Activated CD4-positive, alpha-beta T cell treated with anti-CD3 and anti-CD28 coated beads for 36 hours (primary cell): ENCODE measurements at places on chromosomes 3 and 15.

GRCh38 chr3:36484386-36484785 is 104.1 kb downstream of the STAC start:
- H3K27me3 ChIP-seq = no peaks in the 10 kb centered on the region
- H3K36me3 ChIP-seq = no peaks in the 10 kb centered on the region
- no peaks in the 10 kb centered on the region for H3K4me1 ChIP-seq
- DNase-seq = no peak

GRCh38 chr3:114005481-114005880 is 50.8 kb downstream of the CCDC191 start:
- H3K27me3 ChIP-seq = no peaks in the 10 kb centered on the region
- H3K36me3 ChIP-seq = peaks cover 8% of the 10 kb centered on the region
- H3K27ac ChIP-seq = no peak overlapping the region
- H3K4me1 ChIP-seq = no peaks in the 10 kb centered on the region
- no peak overlapping the region for H3K4me3 ChIP-seq

DNA sequence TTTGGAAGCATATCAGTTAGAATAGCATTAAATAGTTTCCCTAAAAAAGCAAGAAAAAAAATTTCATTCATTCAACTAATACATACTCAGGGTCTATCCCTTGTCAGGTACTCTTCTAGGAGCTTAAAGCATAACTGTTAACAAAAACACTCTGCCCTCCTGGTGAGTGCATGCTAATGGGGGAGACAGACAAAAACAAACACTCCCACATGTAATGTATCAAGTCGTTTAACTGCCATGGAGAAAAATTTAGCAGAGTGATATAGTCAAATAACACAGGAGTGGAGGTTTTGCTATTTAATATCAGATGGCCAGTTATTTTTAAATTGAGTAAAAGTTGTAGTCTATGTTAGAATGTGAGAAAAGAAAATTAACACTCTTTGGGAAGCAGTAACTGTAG is 254.5 kb upstream of the RARB start:
- no peaks in the 10 kb centered on the region for H3K27me3 ChIP-seq
- H3K36me3 ChIP-seq = no peaks in the 10 kb centered on the region
- H3K4me3 ChIP-seq = no peak overlapping the region
- H3K27ac ChIP-seq = no peak overlapping the region
- DNase-seq = no peak

- H3K4me3 ChIP-seq = no peak overlapping the region
- no peak overlapping the region for H3K27ac ChIP-seq
- DNase-seq = no peak
- H3K4me1 ChIP-seq = peaks cover 4% of the 10 kb centered on the region
Measured at GRCh38 chr15:35496585-35496984, 49.4 kb downstream of the DPH6 start.

DNA sequence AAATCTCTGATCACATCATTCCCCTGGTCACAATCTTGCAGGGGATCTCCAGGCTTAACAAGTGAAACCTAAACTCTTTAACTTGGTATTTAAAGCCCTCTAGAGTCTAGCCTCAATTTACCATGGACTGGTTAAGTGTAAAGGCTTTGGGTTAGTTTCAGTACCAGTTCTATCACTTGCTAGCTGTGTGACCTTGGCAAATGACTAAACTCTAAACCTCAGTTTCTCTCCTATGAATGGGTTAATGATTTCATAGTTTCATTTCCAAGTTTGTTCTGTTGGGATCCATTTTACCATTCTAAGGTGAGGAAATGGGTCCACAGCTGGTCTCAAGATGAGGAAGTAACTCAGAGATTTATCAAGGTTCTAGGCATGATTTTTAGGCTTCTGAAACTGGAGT is 38.8 kb upstream of the TIMP4 start:
- no peak overlapping the region for H3K4me3 ChIP-seq
- H3K36me3 ChIP-seq = no peaks in the 10 kb centered on the region
- H3K4me1 ChIP-seq = peaks cover 53% of the 10 kb centered on the region

DNA sequence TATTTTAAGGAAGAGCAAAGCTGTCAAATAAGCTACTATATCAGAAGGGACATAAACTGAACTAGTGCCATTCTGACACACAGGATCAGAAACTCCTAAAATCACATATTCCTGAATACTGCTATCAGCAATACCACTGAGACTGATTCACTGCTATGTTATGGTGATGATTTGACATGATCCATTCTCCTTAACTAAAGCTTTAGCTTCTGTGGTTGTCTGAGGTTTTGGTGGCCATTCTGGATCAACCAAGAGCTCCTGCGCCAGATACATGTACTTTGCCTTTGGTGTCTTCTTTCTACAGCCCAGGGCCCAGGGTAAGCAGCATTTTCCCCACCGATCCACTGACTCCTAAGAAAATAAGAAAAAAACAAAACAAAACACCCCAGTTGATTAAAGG is 6.7 kb upstream of the GP5 start:
- H3K27me3 ChIP-seq = no peaks in the 10 kb centered on the region
- H3K4me3 ChIP-seq = no peak overlapping the region
- H3K4me1 ChIP-seq = peaks cover 19% of the 10 kb centered on the region
- H3K27ac ChIP-seq = no peak overlapping the region

GRCh38 chr3:135349254-135349948 is 554.3 kb downstream of the EPHB1 start:
- DNase-seq = no peak
- no peaks in the 10 kb centered on the region for H3K36me3 ChIP-seq
- H3K27ac ChIP-seq = no peak overlapping the region
- no peaks in the 10 kb centered on the region for H3K4me1 ChIP-seq
- H3K27me3 ChIP-seq = peaks cover 2% of the 10 kb centered on the region
- H3K4me3 ChIP-seq = no peak overlapping the region

GRCh38 chr3:174159604-174160003 is 699.5 kb upstream of the NAALADL2 start:
- no peaks in the 10 kb centered on the region for H3K27me3 ChIP-seq
- DNase-seq = no peak
- no peak overlapping the region for H3K4me3 ChIP-seq

- H3K4me3 ChIP-seq = no peak overlapping the region
- peak; percentile 3 for DNase-seq
- H3K27me3 ChIP-seq = no peaks in the 10 kb centered on the region
- H3K4me1 ChIP-seq = peaks cover 80% of the 10 kb centered on the region
- H3K36me3 ChIP-seq = peaks cover 48% of the 10 kb centered on the region
Measured at GRCh38 chr15:77009646-77010311, 14.9 kb downstream of the PSTPIP1 start.

- DNase-seq = no peak
- H3K36me3 ChIP-seq = no peaks in the 10 kb centered on the region
- H3K27me3 ChIP-seq = peaks cover under 1% of the 10 kb centered on the region
- no peaks in the 10 kb centered on the region for H3K4me1 ChIP-seq
- H3K27ac ChIP-seq = no peak overlapping the region
Measured at GRCh38 chr3:141153679-141153966, 78.0 kb upstream of the PXYLP1 start.

- H3K36me3 ChIP-seq = no peaks in the 10 kb centered on the region
- H3K27ac ChIP-seq = no peak overlapping the region
- no peak for DNase-seq
- no peaks in the 10 kb centered on the region for H3K27me3 ChIP-seq
- H3K4me3 ChIP-seq = no peak overlapping the region
Measured at GRCh38 chr3:22939349-22939748, 263.8 kb upstream of the UBE2E2 start.

DNA sequence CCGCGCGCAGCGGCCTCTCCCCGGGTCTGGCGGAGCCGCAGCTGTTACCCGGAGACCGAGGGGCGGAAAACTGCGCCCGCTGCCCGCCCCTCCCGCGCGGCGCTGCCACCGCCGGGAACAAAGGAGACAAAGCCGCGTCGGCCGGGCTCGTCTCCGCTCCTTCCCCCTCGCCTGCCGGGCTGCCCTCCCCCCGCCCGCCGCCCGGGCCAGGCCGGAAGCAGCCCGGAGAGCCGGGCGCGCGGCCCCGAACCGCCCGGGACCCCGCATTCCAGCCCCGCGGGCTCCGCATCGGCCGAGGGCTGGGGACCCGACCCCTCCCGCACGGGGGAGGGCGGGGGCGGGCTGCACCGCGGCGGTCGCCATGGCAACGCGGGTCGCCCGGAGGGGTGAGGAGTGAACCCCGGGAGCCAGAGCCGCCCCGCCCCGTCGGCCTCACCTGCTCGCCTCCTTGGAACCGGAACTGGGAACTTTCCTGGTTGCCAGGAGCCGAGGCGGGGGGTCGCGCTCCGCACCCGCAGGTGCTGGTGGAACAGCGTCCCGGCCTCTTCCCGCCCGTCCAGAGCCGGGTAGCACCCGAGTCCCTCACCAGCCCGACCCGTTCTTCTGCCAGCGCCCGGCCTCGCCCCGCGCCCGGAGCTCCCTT is 448 bp downstream of the PLXNB1 start:
- DNase-seq = peak; percentile 72
- H3K27me3 ChIP-seq = peaks cover 5% of the 10 kb centered on the region
- H3K36me3 ChIP-seq = peaks cover 13% of the 10 kb centered on the region
- H3K4me3 ChIP-seq = peak overlapping the region; percentile 69

- no peaks in the 10 kb centered on the region for H3K27me3 ChIP-seq
- no peak overlapping the region for H3K4me3 ChIP-seq
- H3K36me3 ChIP-seq = no peaks in the 10 kb centered on the region
- H3K4me1 ChIP-seq = peaks cover 56% of the 10 kb centered on the region
- DNase-seq = no peak
Measured at GRCh38 chr15:85004550-85004949, 22.9 kb downstream of the PDE8A start.

GRCh38 chr3:12120374-12121140 is 38.2 kb downstream of the TIMP4 start:
- peaks cover 3% of the 10 kb centered on the region for H3K4me1 ChIP-seq
- no peak overlapping the region for H3K27ac ChIP-seq
- H3K4me3 ChIP-seq = no peak overlapping the region
- peaks cover 24% of the 10 kb centered on the region for H3K27me3 ChIP-seq
- H3K36me3 ChIP-seq = no peaks in the 10 kb centered on the region

DNA sequence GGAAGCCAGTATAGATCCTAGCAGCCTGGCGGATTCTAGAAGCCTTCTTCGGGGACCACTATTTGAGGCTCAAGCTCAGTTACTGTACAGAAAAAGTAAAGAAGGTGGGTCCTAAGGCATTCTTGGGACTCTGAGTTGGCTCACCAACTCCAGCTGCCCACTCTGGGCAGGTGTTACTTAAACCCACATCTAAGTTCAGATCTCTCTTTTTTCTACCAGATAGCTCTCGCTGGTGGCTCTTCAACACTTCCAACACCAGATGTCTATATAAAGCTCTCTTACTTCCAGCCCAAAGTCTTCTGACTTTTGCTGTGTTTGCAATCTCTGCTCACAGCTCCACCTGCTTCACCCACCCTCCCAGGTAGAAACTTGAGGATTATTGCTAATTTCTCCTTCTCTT is 232.8 kb upstream of the TPRG1 start:
- H3K36me3 ChIP-seq = no peaks in the 10 kb centered on the region
- no peak for DNase-seq

- H3K4me1 ChIP-seq = peaks cover 39% of the 10 kb centered on the region
- DNase-seq = peak; percentile 17
- no peaks in the 10 kb centered on the region for H3K36me3 ChIP-seq
- no peak overlapping the region for H3K4me3 ChIP-seq
Measured at GRCh38 chr15:31461375-31461774, 134.7 kb downstream of the KLF13 start.

GRCh38 chr3:20096135-20096685 is 56.0 kb downstream of the KAT2B start:
- H3K27me3 ChIP-seq = no peaks in the 10 kb centered on the region
- H3K36me3 ChIP-seq = peaks cover 15% of the 10 kb centered on the region
- H3K4me1 ChIP-seq = peaks cover 16% of the 10 kb centered on the region
- H3K27ac ChIP-seq = no peak overlapping the region
- DNase-seq = no peak

- H3K27me3 ChIP-seq = no peaks in the 10 kb centered on the region
- DNase-seq = no peak
- no peak overlapping the region for H3K4me3 ChIP-seq
- H3K27ac ChIP-seq = no peak overlapping the region
- no peaks in the 10 kb centered on the region for H3K4me1 ChIP-seq
- no peaks in the 10 kb centered on the region for H3K36me3 ChIP-seq
Measured at GRCh38 chr3:172676196-172676922, 34.5 kb downstream of the NCEH1 start.

DNA sequence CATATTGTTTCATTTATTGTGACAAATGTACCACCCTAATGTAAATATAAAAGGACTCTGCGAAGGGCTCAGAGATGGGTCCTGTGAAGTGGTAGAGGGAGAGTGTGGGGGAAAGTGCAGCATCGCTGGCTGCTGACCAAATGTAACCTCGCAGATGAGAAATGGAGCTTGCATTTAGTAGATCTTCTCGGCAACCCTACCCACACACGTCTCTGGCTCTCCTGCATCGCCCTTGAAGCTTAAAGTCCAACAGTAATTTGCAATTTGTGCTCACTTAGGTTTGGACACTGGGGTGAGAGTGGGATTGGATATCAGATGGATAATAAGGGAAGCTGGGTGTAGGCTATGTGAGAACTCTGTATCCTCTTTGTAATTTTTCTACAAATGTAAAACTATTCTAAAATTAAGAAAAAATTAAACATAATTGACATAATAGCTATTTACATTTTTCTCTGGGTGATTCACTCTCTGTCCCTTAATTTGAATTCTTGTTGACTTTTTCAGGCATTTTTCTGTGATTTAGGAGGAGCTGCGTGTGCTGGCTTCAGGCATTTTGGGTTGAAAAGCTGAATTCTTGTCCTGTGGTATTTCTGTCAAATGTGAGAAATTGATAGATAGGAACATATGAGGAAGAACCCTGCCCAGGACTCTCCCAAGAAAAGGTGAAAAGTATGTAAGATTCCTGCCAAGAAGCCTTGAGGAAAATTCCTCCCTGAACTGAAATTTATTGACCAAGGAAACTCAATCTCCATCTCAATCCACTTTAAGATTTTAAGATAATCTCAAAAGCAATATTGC is 524.7 kb upstream of the MCTP2 start:
- no peak for DNase-seq
- H3K36me3 ChIP-seq = no peaks in the 10 kb centered on the region
- H3K27me3 ChIP-seq = no peaks in the 10 kb centered on the region
- no peaks in the 10 kb centered on the region for H3K4me1 ChIP-seq

- no peaks in the 10 kb centered on the region for H3K27me3 ChIP-seq
- H3K4me1 ChIP-seq = peaks cover 7% of the 10 kb centered on the region
- H3K36me3 ChIP-seq = no peaks in the 10 kb centered on the region
- H3K27ac ChIP-seq = no peak overlapping the region
- H3K4me3 ChIP-seq = no peak overlapping the region
- DNase-seq = no peak
Measured at GRCh38 chr15:38709196-38709595, 144.6 kb upstream of the RASGRP1 start.

- no peaks in the 10 kb centered on the region for H3K27me3 ChIP-seq
- H3K27ac ChIP-seq = no peak overlapping the region
Measured at GRCh38 chr3:152122851-152123250, 145.9 kb upstream of the MBNL1 start.
